ENCODE measurements at places on chromosomes 2 and 18.

DNA sequence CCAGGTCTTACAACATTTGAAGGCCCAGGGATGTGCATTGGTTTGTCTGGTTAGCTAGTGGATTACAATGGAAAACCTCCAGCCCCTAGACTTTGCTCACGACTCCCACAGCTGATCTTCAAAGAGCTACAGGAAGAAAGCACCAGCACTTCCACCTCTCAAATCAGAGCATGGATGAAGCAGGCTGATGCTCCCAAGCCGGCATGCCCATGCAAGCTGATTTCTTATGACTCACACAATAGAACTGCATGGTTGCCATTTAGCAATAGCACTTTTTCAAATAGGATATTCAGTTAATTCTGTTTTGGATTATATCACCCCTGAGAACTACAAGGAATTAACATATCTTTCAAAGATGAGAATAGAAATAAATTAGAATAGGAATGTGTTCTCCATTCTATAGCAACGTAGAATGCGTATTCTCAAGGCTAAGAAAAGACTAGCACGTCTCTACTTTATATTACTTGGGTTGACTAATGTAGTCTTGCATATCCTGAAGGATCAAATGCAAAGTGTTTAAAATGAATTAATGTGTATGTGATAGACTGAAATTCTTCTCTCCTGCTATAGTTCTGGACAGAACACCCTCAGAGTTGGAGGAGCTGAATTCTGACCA is 292.4 kb downstream of the TRIB2 start:
- DNase-seq: no peak

- DNase-seq: no peak
These were observed 232.5 kb upstream of the FN1 start for GRCh38 chr2:215668378-215668775.

GRCh38 chr18:12933327-12933726 is 14.5 kb upstream of the SEH1L start:
- DNase-seq: no peak

GRCh38 chr18:47120428-47120827 is 29.9 kb downstream of the HDHD2 start:
- DNase-seq: no peak

DNA sequence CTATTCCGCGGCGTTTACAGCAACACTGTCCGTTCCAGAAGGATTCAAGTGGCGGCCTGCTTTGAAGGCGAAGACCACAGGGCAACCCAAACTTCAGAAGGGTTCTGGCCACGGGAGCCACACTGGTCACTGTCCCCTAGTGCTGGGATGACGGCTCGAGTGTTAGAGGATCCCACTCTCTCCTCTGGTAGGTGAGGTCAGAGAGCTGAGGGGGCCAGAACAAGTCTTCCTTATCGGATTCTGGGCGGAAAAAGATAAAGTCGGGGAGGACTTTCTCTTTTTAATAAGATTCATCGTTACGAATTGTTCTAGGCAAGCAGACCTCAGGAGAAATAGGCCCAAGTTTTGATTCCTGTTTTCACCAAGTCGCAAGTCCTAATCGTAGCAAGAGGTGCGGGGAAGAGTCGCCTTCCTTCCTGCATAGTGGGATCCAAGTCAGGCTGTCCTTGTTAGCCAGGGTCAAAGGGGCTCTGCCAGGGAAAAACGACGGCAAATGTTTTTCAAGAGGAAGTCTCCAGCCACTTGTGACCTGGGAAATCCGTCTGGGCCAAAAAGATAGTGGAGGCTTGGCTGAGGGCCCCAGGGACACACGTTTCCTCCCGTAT is 864 bp upstream of the MYL12A start:
- DNase-seq: peak; percentile 43

GRCh38 chr2:16025211-16025875 is 85.0 kb downstream of the MYCN start:
- no peak for DNase-seq

- no peak for DNase-seq
These were observed 69.9 kb downstream of the RTTN start for GRCh38 chr18:70135604-70136003.

GRCh38 chr2:62343636-62344337 is 147.9 kb downstream of the B3GNT2 start:
- DNase-seq: peak; percentile 16

Measured in NCI-H1092 treated with DMSO at 0.1 percent for 48 hours (cell line).